ENCODE measurements at places on chromosomes 3 and 15. TPM values are rescaled to one million over a fixed set of nuclear protein-coding genes. Genes with fewer than 3 reads are reported as not detected.

Gene OSTN
- total RNA-seq: not detected

Gene SYNPR
- total RNA-seq: 1.4 TPM

Gene MEGF11
- not detected for total RNA-seq

Gene GOLGA6B
- not detected for total RNA-seq

Gene SEMA3B
- total RNA-seq: 25.4 TPM

Gene FBXW12
- total RNA-seq: not detected

Gene TTLL13
- not detected for total RNA-seq

Gene CDC25A
- total RNA-seq: 0.28 TPM

Gene CISH
- total RNA-seq: 17.0 TPM

Gene CP
- total RNA-seq: 3.7 TPM

Gene APBA2
- total RNA-seq: 1.4 TPM

Gene ENTPD3
- 4.9 TPM for total RNA-seq

Gene DZIP1L
- total RNA-seq: 33.0 TPM

Gene ZBBX
- not detected for total RNA-seq

Gene CTXND1
- 0.55 TPM for total RNA-seq

Gene GOLGA8K
- total RNA-seq: not detected

Gene FRMD5
- total RNA-seq: 0.41 TPM

Gene CNTN4
- 7.5 TPM for total RNA-seq

Gene PPP1R14D
- total RNA-seq: not detected

Gene NR2F2
- 33.2 TPM for total RNA-seq

Gene LRRC34
- total RNA-seq: 2.9 TPM

Gene ST3GAL6
- 3.9 TPM for total RNA-seq

Gene SNUPN
- total RNA-seq: 28.6 TPM

Gene ATP13A5
- total RNA-seq: not detected

Gene DPH6
- total RNA-seq: 9.6 TPM

Gene GOLGA8A
- 20.7 TPM for total RNA-seq

Gene CDCP1
- 0.83 TPM for total RNA-seq

Gene SLC28A2
- not detected for total RNA-seq

Gene CCR1
- total RNA-seq: 10.5 TPM

Gene ZNF860
- 1.3 TPM for total RNA-seq

Gene SPINK8
- not detected for total RNA-seq

Gene AHSG
- total RNA-seq: not detected

Gene WDR93
- total RNA-seq: not detected

Gene CTXN2
- 0.16 TPM for total RNA-seq

Gene SMCO1
- total RNA-seq: not detected

Gene HRG
- not detected for total RNA-seq

Gene SLC4A7
- 76.8 TPM for total RNA-seq

Gene C3orf49
- not detected for total RNA-seq

Gene GDPGP1
- 3.9 TPM for total RNA-seq

Gene XCR1
- under 0.01 TPM for total RNA-seq

Gene ADAMTSL3
- 29.2 TPM for total RNA-seq

Gene PDE12
- 13.2 TPM for total RNA-seq

Gene FEZF2
- not detected for total RNA-seq

Gene TRIP4
- 26.6 TPM for total RNA-seq

Gene OR4F15
- not detected for total RNA-seq
